ENCODE measurements at places on chromosomes 6 and 20. TPM values are rescaled to one million over a fixed set of nuclear protein-coding genes. Genes with fewer than 3 reads are reported as not detected.

IRF4 gene
- 35.6 TPM for polyA plus RNA-seq

CDH4 gene
- not detected for polyA plus RNA-seq

SPATA25 gene
- polyA plus RNA-seq: not detected

OR12D2 gene
- polyA plus RNA-seq: not detected

PRR18 gene
- polyA plus RNA-seq: not detected

STX11 gene
- polyA plus RNA-seq: 1.1 TPM

CST9 gene
- polyA plus RNA-seq: not detected

TRIM31 gene
- not detected for polyA plus RNA-seq

C6orf89 gene
- polyA plus RNA-seq: 32.2 TPM

VGLL2 gene
- polyA plus RNA-seq: not detected

BMP7 gene
- not detected for polyA plus RNA-seq

DEFB121 gene
- polyA plus RNA-seq: not detected

OR2B2 gene
- not detected for polyA plus RNA-seq

PRSS16 gene
- 0.76 TPM for polyA plus RNA-seq

FOXS1 gene
- not detected for polyA plus RNA-seq

DNA sequence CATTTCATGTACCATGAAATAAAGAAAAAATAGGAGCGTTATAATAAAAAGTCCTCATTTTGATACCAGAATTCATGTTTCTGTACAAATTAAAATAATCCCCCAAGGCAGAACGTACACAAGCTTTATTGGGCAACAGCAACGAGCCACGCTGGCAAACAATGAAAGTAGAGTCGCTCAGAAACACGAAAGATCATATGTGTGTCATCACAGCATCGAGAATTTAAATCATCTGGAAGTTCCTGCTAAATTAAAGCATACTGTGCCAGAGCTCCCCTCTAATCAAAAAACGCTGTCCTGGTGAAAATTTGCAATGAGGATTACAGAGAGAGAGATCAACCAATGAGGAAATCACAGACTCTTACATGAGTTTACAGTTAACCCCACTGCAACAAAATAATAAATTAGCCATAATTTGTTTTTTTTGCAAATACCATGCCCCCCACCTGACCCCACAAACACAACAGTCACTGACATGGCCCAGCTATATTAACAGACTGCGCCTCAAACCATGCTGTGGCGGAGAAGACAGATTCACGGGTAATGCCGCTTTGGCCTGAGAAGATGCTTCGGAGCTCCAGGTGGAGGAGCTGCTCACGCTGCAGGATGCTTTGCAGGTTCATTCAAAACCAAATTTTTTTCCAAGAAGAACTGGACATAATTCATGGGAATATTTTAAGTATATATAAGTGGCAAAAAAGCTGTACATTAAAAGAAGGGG lies 54.3 kb upstream of the NFATC2 start:
- DNase-seq: no peak

DNA sequence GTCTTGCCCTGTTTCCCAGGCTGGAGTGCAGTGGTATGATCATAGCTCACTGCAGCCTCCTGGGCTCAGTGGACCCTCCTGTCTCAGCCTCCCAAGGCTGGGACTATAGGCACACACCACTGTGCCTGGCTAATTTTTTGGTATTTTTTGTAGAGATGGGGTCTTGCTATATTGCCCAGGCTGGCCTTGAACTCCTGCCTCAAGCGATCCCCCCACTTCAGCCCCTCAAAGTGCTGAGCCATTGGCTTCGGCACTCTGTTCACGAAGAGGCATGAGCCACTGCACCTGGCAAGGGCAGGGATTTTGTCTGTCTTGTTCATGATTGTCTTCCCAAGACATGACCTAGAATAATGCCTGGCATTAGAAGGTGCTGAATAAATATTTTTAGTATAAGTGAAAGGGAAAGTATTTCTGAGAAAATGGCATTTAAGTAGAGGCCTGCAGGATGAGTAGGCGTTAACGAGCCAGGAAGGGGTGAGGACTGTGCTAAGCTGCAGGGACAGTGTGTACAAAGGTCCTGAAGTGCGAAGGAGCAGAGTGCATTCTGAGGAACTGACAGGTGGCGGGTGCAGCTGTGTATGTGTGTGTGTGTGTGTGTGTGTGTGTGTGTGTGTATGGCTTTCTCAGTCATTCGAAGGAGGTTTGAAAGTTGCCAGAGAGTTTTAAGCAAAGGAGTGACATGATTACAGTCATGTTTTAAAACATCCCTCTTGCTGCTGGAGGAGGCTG lies 43.0 kb downstream of the VEGFA start:
- no peak for DNase-seq

- DNase-seq: no peak
Measured at GRCh38 chr6:48765352-48765961, 654.5 kb upstream of the PTCHD4 start.

DNA sequence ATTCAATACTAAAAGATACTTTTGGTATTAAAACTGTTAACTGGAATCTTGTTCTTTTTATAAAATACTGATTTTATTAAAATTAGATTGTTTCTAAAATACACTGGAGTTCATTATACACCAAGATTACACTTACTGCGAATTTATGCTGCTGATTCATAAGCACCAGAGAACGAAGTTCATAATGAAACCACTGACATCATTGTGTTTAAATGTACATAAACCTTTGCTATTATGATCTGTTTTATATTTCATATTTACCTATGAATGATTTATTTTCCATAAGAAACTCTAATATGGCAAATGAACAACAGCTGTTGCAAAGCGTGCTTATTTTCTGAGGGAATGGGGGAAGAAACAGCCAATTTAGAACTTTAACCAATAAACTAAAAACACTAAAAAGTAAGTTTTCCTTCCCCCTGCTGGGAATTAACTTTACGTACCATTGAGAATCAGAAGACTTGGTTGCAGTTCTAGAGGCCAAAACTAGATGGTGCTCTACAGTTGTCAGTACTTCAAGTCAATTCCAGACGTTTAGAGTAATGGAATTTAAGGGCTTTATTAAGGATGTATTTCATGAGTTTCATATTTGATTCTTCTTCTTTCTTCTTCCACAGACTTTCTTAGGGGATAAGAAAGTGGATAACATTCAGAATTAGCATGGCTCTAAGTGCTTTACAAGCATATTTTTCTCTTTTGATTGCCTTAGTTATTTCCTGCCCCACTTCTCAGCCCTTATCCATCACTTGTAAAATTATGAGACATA lies 30.8 kb upstream of the COL19A1 start:
- DNase-seq: peak; percentile 40

DNA sequence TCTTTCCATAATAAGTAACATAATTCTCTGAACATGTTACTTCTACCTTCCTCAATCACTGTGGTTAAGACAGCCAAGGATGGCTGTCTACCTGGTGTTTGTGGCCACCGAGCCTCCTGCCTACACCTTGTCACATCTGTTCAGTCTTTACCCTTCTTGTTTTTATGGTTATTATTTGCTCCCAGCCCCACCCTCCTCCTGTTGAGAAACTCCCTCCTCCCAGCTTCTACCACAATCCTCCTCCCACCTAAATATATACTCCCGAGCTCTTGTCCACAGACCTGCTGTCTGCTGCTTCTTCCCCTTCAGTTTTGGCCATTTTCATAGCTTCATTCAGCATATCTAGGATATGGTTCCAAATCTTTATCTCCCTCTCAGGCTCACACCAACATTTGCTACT lies 35.7 kb upstream of the GABRR1 start:
- no peak for DNase-seq

DNA sequence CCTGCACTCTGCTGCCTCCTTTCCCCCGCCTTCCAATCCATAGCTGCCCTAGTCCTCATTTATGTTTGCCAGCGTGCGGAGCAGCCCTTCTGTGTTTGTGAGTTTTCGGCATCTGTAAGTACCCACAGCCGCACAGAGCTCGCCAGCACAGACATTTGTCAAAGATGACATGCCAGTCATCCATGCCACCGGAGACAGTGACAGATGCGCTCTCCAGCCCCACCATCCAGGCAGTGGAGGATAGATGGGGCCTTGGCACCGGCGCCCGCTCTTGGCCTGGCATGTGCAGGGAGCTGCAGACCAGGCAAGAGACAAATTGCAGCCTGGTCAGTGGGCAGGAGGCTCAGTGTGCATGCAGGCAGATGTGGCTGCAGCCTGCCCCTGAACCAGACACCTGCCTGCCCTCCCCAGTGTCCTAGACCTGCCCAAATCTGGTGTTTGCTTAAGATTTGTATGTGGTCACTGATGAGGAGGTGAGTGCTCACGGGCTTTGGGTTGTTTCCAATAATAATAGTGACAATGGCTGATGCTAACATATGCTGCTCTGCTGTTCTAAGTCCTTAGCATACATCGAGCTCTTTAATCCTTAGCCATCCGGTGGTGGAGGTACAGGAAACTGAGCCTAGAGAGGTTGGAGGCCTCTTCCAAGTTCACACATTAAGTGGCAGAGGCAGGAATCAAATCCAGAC lies 78.1 kb downstream of the UNC5CL start:
- DNase-seq: no peak

GRCh38 chr20:63893999-63894357 lies 948 bp upstream of the DNAJC5 start:
- DNase-seq: no peak

- no peak for DNase-seq
Measured at GRCh38 chr6:106204961-106205360, 118.8 kb downstream of the PRDM1 start.

DNA sequence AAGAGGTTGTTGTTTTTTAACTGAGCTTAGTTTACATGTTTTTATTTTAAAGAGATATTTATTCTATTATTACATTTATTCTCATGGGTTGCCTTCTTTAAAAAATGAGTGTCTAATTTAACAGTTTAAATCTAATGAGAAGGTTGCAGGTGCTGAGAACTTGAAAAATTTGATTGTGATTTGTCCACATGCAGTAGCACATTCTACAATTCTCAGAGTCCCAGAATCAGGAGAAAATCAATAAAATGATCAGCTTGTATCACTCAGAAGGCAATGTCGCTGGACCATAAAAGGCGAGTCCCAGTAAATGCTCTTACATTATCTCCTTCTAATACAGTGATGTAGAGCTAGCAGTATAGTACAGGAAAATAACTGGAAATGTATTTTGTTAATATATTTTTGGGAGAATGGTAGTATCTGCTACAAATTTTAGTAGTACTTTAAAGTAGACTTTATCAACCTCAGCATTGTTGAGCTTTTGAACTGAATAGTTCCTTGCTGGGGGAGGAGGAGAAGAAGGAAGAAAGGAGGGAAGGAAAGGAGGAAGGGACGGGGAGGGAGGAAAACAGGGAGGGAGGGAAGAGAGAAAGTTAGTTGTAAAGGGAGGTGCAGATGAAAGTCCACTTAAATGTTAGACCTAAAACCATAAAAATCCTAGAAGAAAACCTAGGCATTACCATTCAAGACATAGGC lies 458.0 kb downstream of the DOK5 start:
- DNase-seq: no peak

DNA sequence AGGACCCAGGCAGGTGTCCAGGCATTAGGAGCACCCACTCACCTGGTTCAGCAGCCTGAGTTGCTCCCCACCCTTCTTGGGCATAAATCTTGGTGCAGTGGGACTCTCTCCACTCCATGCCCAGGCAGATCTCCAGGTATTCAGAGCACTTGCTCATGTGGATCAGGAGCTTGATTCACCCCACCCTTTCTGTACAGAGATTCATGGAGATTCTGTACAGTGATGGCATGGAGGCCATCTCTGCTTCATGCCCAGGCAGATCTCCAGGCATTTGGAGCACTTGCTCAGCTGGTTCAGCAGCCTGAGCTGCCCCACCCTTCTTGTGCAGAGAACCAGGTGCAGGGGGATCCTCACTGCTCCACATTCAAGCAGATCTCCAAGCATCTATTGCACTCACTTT lies 44.1 kb downstream of the BEND6 start:
- no peak for DNase-seq

- DNase-seq: no peak
Measured at GRCh38 chr6:145480024-145480423, 255.3 kb downstream of the EPM2A start.

GRCh38 chr20:57785061-57785460 lies 75.2 kb upstream of the PMEPA1 start:
- no peak for DNase-seq

GRCh38 chr6:110976575-110976974 lies 5.3 kb upstream of the RPF2 start:
- no peak for DNase-seq

DNA sequence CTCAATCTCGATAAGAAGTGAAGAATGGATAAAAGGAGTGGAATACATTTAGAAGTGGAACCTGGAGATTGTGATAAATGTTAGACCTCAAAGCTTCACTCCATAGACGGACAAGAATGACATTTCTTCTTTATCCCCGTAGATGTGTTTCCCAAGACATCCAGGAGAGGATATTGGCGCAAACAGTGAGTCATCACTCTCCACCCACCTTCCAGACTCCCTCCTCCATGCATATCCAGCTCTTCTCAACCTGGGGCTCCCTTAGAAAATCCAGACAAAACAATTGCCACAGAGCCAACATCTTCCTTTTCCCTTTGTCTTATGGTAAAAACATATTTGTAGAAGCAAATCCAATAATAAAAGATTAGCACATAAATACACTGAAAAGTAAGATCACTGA lies 586.1 kb downstream of the PTPRT start:
- DNase-seq: no peak

- DNase-seq: no peak
Measured at GRCh38 chr6:11851387-11851786, 72.8 kb upstream of the ADTRP start.

- no peak for DNase-seq
Measured at GRCh38 chr20:44704551-44704971, 10.6 kb upstream of the CCN5 start.

DNA sequence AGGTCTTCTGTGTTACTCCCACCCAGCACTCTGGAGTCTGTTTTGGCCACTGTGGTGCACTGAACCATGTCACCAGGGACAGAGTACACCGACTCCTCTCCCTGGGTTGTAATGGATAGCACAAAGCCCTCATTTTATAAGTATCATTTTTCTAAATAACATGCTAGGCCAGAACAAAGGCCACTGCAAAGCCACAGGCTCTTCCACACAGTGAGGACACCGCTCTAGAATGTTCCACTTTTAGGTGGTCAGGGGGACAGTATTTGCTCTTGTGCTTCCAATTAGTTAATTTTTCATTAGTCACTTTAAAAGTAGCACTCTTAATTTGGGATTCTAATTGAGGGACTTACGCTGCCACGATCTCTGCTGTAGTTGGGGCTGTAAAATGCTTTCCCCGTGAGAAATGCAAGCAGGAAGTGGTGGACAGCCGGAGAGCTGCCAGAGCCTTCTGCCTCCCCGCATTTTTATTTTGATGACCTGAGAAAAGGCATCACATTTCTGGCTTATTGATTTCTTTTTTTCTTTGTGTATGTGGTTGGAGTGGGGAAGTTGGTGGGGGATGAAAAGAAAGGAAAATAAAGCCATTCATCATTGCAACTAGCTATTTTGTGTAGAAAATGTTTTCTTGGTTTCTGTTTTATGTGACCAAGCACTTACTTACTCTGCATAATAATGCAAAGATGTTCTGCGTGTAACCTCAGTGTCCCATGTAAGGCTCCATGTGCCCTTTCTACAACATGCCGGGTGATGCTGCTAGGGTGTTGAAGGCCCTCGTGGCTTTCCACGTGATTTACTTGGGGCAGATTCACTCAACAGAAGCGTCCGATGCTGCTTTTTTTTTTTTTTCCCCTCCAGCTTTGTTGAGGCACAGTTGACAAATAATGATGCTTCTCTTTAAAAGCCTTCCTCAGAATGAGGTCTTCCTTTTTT lies 195.9 kb downstream of the SASH1 start:
- DNase-seq: no peak

All from naive B cell (primary cell).